ENCODE measurements at places on chromosomes 4 and X.

DNA sequence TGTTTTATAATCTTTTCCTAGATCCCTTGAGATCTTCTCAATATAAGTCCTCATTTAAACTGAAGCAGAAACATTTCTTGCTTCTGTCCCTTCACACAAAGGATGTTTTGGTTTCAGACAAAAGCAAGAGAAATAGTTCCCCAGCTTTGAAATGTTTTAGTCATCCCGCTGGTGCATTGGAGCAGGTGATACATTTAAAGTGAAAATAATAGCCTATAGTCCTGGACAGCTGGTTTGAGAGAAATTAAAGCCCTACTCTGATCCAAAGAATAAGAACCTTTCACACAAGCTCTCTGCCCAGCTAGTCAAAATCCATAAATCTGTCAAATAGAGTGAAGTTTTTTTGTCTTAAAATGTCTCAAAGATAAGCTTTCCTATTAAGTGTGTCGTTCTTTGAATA lies 79.4 kb downstream of the LUZP4 start:
- DNase-seq: no peak

DNA sequence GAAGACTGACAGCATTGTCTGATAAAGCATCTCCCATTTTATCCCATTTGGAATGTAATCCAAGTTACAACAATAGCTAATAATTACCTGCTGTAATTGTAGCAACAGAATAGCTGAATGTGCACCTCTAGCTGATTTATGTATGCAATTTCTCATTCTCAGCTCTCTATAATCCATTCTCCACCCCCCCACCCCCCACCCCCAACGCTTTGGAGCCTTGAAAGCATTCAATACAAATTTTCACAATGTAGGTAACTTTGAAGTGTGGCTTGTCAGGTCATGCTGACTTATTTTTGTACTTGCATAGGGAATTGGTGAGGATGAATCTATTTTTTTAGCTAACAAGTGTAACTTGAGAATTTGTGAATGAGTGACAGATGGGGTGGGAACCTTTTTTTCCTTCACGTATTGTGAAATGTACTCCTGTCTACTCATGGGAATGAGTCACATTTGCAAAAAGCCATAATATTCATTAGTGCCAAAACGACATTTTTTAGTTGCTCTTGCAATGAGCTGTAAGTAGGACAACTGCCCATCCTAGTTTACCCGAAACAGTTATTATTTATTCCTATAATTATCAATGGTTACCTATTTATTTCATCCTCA lies 159.3 kb downstream of the PALLD start:
- no peak for DNase-seq

- no peak for DNase-seq
Measured at GRCh38 chr4:10085386-10085785, 31.2 kb downstream of the WDR1 start.

DNA sequence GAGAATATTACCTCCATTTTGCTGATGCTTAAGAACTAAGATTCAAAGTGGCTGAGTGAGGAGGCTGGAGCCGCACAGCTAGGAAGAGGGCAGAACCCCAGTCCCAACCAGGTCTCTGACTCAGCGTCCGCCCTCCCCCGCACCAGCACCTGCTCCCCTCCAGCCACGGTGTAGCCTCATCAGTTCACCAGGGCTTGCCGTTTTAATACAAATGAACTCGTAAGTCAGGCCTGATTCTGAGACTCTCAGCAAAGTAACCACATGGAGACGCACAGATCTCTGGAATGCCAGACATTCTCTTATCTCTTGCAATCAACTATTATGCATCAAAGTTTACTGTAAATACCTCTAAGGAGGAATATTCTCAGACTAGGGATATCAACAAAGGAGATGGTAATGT lies 52.4 kb downstream of the ENPP6 start:
- no peak for DNase-seq

DNA sequence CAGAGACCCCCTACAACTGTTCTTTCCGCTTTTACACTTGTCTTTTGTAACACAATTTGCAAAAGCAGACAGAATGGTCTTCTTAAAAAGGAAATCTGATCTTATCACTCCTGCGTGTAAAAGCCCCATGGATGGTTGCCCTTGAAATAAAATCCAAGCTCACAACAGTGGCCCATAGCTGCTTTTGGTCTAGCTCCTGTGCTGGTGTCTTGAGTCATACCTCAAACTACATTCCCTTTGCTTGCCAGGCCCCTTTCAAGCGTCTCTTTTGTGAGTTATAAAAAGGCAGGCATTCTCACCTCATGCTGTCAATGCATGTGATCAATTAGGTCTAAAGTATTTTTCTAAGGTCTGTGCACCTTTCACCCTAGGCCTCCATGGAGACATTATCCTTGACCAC lies 27.6 kb downstream of the HPGD start:
- DNase-seq: no peak

DNA sequence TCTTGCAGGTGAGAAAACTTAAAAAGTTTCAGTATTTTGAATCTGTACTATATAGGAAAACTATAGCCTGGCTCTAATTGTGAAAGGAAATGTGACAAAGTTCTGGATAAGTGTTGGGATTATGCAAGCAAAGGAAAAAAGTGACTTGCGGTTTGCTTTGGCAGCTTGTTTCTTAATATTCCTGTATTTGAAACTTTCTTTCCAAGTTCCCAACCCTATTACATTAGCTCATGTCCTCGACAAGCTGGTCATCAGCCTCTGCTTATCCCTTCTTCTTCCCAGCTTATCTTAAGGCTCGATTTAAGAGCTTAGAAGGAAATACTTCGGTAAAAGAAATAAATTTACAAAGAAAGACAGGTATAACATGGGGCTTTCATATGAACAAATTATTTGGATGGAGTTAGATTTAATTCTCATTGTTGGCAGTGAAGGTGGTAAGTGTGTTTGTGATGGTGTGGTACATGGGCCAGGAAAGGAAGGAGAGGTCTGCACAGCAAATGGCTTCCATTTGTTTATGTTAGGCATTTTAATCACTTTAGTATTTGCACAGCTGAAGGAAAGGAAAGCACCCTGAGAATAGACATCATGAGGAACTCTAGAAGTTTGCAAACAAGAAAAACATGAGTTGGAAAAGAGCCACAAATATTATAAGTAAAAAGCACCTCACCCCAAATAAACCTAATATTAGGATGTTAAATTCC lies 5.1 kb upstream of the MYOZ2 start:
- no peak for DNase-seq

DNA sequence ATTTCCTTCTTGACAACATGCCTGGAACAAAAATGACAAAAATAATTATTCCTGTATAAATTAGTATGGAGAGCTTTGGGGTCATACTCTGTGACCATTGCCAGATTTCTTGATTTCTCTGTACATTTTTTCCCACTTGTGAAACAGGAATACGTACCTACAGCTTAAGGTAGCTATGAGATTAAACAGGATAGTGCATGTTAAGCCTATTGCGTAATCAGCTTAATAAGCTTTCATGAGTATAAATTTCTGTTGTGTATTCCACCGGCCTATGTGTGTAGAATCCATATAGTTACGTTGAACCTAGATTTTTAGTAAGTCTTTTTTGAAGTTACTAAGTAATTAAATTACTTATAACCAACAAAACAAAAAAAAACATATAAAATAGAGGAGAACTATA lies 334.9 kb downstream of the DCTD start:
- no peak for DNase-seq

DNA sequence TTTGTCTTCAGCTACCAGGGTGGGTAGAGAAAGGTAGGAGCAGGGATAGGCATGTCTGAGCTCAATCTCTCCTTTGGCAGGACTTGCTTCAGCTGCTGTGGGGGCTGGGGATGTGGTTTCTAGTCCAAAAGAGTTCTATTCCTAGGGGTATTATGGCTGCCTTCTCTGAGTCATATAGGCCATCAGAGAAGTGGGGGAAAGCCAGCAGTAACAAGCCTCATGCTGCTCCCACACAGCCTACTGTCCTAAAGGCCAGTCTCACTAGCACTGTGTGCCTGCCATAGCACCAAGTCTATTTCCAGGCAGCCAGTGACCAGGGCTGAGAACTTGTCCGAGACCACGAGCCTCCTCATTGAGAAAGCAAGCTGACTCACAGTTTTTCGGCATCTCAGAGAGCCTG lies 270.6 kb downstream of the DCAF12L2 start:
- DNase-seq: no peak

DNA sequence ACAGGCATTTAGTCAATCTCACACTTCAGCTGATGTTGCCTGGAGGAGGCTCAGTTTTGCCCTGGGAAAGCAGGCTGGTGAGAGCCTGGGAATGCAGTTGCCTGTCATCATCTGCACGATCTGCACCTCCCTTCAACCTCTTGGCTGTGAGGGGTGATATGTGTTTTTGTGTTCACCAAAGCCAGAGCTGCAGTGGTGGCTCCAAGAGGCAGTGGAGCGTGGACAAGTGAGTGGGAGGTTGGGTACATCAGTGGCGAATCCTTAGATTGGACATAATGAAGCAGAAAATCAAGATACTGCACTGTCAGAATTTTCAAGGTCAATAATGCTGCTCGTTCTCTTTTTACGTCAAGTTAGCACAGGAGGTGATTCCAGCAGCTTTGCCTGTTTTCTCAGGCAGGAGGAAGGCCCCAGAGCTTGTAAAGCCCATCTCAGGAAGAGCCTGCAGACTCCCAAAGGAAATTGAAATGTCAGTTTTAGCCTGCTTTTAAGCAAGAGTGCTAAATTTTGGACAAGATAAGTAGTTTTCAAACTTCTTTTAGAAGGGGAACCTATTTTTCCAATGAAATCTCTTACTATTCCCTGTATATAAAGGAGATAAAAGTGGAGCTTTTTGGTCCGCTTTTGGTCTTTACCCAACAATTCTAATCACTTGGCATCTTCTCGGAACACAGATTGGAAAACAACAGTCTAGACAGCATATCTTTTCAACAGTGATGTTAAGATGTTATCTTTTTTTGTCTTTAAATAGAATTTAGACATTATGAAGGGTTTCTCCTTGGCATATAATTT lies 92.8 kb downstream of the FRAS1 start:
- DNase-seq: no peak

GRCh38 chr4:158861281-158861680 lies 92.5 kb downstream of the FNIP2 start:
- DNase-seq: no peak

- DNase-seq: no peak
Measured at GRCh38 chrX:45157647-45158046, 43.0 kb downstream of the DIPK2B start.

- DNase-seq: no peak
Measured at GRCh38 chr4:145822581-145822980, 116.0 kb downstream of the ZNF827 start.

DNA sequence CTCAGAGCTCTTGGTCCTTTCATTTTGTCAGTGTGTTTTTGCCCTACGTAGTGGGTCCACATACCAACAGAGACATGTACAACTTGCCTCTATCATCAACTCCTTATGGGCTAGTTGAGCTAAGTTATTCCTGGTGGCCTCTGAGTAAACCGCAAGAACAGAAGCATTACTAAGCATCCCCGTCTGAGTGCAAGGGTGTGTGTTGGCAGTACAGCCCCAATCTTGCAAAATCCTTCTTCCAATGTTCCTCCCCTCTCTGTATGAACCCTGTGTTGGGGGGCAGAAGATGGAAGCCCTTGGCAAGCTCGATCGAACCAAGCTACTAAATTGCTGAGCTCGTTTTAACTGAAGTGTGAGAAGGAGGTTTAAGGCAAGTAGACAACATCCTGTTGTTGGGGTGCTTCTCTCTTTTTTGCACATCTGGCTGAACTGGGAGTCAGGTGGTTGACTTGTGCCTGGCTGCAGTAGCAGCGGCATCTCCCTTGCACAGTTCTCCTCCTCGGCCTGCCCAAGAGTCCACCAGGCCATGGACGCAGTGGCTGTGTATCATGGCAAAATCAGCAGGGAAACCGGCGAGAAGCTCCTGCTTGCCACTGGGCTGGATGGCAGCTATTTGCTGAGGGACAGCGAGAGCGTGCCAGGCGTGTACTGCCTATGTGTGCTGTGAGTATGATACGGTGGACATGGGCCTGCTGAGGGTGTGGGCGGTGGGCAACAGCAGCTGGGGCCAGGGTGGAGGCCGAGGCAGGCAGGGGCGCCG lies at the start of gene SH2D1A:
Gene SH2D1A, plus strand, starts transcription at position 447 of the 760 bp plus-strand sequence. Its CDS starts 80 bp downstream, at position 527.
- DNase-seq: no peak

- no peak for DNase-seq
Measured at GRCh38 chrX:24799078-24799477, 105.4 kb downstream of the POLA1 start.

- DNase-seq: no peak
Measured at GRCh38 chr4:137039370-137039769, 492.9 kb downstream of the PCDH18 start.

GRCh38 chrX:153303276-153304262 lies 18.0 kb downstream of the PNMA6F start:
- no peak for DNase-seq

- no peak for DNase-seq
Measured at GRCh38 chr4:121977251-121978171, 25.7 kb upstream of the TRPC3 start.

- DNase-seq: no peak
Measured at GRCh38 chrX:22666441-22666840, 333.3 kb upstream of the DDX53 start.

DNA sequence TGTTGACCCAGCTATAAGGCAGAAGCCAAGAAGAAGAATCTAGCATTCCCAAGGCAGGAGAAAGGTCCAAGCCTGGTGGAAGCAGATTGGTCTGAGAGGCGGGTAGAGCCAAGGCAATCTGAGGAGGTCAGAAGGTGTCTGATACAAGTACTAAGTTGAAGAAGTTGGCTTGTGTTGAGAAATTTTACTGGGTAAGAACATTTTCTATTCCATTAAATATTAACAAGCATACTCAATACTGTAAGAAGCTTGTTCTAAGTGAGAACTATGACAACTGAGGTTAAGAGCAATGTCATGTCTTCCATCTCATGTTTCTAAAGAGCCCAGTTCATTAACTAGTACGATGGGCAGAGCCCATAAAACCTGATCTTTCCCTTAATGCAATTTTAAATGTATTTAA lies 75.0 kb downstream of the FAM13A start:
- no peak for DNase-seq

DNA sequence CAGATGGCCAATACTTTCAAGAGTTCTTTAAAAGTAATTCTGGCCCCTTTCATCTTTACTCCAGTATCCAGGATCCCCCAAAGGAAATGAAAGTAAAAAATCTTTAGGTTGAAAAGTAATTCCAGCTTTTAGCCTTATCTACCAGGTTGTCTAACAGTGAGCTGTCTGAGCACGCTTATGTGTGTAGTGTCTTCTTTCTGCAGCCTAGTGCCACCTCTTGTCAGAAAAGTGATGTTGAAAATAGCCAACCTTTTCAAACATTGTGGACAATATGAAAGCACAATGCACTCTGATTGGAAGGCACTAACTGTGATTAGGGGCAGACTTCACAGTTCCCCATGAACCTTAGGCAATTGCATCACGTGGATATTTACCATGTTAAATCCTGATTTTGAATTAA lies 92.1 kb downstream of the RELL1 start:
- DNase-seq: no peak

- DNase-seq: no peak
Measured at GRCh38 chr4:110467400-110467799, 8.6 kb upstream of the ENPEP start.

DNA sequence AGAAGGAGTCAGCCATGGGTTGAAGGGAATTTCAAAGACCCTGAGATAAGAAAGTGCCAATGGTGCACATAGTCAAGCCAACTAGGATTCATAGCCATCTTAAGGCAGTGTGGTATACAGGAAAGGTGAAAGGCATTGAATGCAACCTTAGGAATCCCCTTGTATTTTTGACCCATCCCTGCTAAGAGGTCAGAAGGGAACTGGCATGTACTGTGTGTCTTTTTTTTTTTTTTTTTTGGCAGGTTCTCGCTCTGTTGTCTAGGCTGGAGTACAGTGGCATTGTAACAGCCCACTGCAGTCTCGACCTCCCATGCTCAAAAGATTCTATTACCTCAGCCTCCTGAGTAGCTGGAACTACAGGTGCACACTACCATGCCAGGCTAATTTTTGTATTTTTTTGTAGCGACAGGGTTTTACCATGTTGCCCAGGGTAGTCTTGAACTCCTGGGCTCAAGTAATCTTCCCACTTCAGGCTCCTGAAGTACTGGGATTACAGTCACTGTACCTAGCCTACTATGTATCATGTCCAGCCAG lies 40.8 kb downstream of the VSIG4 start:
- no peak for DNase-seq
